ENCODE measurements at places on chromosomes 3 and 15. TPM values are rescaled to one million over a fixed set of nuclear protein-coding genes. Genes with fewer than 3 reads are reported as not detected.

KCNAB1 gene
- total RNA-seq, result 3.5 TPM

AGTR1 gene
- total RNA-seq, result 0.71 TPM

SCG5 gene
- 70.6 TPM for total RNA-seq

ZDHHC23 gene
- 4.1 TPM for total RNA-seq

DAPK2 gene
- 8.0 TPM for total RNA-seq

MOBP gene
- not detected for total RNA-seq

ACP3 gene
- 4.5 TPM for total RNA-seq

LYZL4 gene
- not detected for total RNA-seq

POPDC2 gene
- 0.87 TPM for total RNA-seq

Measured in pancreas (tissue), 10 donors.